Cerebellum (tissue), 4 donors: ENCODE measurements at places on chromosomes 6 and 20. TPM values are rescaled to one million over a fixed set of nuclear protein-coding genes. Genes with fewer than 3 reads are reported as not detected.
A peak's percentile ranks its signal among the peaks of the same experiment; 100 is the strongest.

GRCh38 chr20:36180323-36180722 is 25.8 kb downstream of the EPB41L1 start:
- no peak for DNase-seq

PARD6B gene
- total RNA-seq = 8.5 TPM

ASIP gene
- not detected for total RNA-seq

DNA sequence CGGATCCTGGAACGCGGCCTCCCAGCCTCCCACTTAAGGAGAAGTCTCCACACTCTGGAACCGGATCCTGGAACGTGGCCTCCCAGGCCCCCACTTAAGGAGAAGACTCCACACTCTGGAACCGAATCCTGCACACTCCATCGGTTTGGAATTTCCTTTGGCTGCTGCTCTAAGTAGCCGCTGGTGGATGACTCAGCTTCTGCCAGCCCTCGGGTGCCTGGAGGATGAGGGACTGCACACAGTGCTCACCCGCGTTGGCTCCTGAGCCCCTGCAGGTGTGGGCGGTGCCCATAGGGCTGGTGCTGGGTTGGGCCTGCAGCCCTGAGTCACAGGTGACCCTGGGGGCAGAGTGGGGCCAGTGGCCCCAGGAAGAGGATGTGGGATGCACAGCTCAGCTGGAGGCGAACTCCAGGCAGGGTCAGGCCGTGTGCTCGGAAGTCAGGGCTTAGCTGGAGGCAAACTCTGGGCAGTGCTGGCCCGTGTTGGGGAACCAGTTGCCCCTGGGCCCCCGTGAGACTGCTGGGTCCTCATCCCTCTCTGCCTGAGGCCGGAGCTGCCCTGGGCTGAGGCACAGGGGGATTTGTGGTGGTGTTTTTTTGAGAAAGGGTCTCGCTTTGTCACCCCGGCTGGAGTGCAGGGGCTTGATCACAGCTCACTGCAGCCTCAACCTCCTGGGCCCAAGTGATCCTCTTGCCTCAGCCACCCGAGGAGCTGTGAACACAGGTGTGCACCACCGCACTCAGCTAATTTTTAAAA is 13.9 kb upstream of the TNFRSF6B start:
- DNase-seq = no peak

DNA sequence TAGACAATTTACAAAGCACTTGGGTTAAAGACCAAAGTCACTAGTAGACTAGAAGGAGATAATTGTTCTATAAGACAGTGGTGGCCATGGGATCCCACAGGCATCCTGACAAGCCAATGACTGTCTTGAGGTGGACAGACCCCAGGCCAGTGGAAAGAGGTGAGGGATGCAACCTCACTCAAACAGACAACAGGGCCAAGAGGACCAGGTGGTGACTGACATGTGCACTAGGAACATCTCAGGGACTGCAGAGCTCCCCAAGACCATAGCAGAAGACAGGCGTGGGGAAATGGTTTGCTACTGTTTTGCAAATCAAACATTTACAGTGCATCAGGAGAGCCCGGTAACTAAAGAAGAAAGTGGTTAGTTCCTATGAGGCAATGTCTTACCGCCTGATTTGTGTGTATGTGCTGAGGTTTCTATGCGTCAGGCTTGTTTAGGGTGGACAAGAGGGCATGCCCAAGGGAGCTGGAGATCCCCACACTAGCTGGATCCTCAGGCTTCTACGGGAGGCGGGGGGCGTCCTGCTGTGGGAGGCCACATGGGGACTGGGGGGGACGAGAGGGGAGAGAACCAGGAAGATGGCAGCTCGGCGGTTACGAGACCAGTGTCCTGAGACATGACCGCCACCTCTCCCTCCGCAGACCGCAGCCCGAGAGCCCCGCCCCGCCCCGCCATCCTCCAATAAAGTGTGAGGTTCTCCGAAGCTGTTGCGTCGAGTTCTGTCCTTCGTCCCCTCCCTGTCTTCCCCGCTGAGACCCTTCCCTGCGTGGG is 623 bp upstream of the MRPS26 start:
- peak; percentile 92 for DNase-seq

GRCh38 chr20:32792316-32792715 is 27.4 kb upstream of the MAPRE1 start:
- DNase-seq = no peak

DNA sequence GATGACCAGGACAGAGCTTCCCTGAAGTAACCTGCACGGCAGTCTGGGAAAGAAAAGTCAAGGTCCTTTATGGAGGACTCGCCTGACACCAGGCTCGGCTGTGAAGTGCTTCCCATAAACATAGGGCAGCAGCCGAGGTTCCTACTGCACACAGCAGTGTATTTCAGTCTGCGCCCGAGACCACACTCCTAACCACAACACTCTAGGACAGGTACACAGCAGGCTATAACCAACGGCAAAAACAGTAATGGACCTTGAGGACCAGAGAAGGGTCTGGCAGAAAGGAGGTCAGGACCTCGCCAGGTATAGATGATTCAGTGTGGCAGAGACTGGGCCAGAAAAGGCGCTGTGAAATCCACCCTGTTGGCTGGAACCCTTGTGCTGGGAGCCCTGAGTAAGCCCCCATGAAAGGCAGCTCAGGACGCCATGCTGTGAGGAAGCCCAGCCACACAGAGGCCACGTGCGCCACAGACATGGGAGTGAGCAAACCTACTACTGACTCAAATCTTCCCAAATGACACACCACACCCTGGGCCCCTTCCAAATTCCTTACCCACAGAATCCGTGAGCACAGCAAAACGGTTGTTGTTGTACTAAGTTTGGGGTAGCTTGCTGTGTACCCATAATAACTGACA is 129.6 kb upstream of the CST7 start:
- no peak for DNase-seq

GRCh38 chr6:36962874-36963273 is 8.3 kb downstream of the PI16 start:
- no peak for DNase-seq

DNA sequence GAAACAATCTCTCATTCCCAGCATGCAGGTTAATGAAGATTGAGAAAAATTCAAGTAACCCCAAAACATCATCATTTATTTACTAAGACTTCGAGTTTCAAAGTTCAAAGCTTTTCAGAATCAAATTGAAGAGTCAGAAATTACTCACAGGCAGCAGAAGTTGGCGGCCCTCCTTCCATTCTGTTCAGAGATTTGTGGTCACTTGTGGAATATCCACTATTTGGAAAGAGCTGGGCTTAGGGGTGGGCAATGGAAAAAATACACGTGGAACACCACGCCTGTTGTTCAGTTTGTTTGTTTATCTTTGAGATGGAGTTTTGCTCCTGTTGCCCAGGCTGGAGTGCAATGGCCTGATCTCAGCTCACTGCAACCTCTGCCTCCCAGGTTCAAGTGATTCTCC is 108.6 kb upstream of the NAA20 start:
- DNase-seq = no peak

DNMT3B gene
- 9.3 TPM for total RNA-seq

DNA sequence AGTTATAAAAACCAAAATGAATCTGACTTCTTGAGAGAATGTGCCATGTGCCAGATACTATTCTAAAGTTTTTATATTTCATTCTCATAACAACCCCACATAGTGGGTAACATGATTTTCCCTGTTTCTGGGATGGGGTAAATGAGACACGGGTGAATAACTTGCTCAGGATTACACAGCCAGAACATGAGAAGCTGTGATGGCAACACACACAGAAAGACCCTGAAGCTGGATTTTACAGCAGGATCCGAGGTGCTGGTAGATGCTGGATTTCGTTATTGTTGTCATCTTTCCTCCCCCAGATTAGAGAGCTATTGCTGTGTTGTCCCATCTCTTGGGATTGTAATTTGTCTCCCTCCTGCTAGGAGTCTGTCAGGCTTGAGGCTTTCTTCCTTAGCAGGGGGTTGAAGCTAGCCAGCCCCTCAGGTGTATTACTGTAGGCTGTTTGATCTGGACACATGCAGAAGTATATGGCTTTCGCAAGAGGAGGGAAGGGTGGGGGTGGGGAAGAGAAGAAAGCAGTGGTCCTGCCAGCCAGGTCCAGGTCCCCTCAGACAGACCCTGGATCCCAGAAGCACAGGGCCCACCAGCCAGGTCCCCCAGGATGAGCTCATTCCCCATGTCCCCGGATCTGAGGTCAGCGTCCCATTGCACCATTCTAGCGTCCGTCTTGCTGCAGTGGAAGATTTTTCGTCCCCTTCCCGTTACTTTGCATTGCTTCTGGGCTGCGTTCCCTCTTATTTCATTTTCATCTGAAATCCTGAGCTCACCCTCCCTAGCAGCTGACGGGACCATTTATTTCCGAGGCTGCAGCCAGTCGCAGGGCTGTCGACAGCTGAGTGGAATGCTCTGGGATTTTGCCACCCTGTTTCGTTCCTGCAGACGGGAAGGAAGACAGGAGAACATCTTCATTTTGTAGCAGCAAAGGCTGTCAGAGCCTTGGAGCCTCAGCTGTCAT is 7.3 kb upstream of the KCNG1 start:
- DNase-seq = no peak

CCN5 gene
- total RNA-seq = not detected

DNA sequence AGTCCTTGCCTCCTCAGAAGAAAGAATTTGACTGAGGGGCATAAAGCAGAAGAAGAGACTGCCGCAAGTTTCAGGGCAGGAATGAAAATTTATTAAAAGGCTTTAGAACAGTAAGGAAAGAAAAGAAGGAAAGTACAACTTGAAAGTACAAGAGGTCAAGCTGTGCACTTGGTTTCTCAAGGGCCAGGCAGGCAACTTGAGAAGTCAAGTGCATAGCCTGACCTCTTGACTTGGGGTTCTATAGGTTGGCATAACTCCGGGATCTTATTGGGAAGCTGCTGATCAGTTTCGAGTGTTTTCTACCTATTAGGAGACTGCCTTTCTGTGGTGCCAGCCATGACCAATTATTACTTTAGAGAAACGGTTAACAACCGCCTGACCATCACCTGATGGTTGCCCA is 237.0 kb upstream of the RGS17 start:
- DNase-seq = no peak

- no peak for DNase-seq
Observed at GRCh38 chr6:35358086-35358485, 15.7 kb downstream of the PPARD start.

- DNase-seq = no peak
Observed at GRCh38 chr6:39421383-39422225, 99.1 kb upstream of the KCNK16 start.

DNA sequence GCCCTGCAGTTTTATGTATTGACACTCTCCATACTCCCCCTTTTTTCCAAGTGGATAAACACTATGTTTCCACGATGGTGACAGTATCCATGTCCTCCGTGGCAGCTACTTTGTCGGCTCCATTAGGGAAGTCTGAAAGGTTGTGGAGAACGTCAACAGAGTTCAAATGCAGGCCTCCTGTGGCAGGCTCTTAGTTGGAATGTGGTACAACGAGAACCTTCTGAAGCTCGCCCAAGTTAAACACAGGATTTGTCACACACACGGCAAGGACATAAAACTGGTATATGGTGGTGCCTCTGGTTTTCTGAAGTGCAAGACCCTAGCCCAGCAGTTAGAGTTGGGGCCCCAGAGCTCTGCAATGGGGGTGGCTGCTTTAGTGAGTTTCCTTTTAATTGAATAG is 187.0 kb upstream of the TAB2 start:
- DNase-seq = no peak

C20orf202 gene
- 0.18 TPM for total RNA-seq

TNF gene
- total RNA-seq = 0.18 TPM

PRPH2 gene
- 5.4 TPM for total RNA-seq

DNA sequence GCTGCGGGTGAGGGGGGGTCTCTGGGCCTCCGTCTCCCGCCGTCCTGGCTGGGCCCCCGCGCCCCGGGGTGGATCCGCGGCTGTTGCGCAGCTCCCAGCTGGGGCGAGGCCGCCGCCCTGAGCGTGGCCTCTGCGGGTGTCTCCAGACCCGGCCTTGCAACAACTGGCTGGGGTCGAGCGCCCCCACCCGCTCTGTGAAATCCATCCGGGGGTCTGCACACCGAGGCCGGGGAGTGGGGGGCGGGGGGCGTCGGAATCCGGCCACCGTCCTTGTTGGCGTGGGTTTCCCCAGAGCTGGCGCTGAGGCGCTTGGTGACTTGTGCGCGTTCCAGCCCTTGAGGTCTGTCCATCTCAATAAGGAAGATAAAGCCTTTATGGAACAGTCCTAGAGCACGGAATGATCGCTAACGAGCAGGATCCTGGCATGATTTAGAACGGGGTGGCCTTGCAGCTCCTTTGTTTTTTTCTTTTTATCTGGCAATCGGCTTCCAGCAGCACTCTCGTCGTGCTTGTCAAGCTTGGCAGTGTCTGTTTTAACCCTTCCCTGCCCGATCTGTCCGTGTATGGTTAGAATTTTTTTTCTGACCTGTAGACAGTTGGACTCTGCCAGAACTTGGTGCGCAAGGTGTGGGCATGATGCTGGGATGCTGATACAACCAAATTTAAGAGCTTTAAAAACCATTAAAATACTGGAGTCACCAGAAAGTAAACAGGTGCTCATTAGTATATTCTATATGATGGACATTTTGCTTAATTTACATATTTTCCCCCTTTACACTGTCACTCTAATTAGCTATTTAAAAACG is 675 bp downstream of the DSTN start:
- peak; percentile 46 for DNase-seq

DNA sequence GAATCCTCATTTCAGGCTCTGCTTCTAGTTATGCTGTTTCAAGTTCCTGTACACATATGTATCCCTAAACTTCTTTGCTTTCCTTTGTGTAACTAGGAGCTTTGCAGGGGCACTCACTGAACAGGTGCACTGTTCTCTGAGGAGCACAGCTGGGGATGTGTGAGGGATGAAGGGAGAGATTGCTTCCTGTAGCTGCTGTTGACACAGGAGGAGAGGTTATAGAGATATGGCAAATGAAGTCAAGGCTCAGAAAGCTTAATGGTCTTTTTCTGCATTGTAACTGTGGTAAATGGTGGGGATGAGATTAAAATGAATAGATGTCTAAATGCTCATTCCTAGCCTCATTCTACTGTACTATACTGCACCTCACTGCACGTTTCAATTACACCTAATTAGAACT is 454.3 kb downstream of the BTBD3 start:
- no peak for DNase-seq

DNA sequence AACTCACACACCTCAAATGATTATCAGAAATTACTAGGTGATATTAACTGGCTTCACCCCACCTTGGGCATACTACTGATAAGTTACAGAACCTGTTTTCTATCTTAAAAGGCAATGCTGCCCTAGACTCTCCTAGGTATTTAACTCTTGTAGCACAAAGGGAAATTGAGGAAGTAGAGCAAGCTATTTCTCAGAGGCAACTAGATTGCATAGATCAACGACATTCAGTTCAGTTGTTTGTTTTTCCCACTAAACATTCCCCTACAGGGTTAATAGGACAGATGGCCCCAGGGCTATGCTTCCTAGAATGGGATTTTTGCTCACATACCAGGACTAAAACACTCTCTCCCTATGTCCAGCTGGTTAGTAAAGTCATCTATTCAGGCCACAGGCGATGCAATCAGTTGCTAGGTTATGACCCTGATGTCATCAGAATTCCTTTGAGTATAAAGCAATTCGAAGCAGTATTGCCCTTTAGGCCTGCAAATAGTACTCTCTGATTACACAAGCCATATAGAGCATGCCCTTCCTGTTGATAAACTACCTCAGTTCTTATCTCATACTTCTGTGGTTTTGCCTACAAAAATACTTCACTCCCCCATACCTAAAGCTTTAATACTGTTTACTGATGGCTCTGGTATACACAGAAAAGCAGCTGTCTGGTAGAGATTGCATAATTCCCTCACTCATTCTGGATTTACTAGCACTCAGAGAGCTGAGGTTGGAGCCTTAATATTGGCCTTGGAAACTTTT is 67.4 kb upstream of the ASCC3 start:
- DNase-seq = no peak
